ENCODE measurements at places on chromosomes 16 and 17.
A peak's percentile ranks its signal among the peaks of the same experiment; 100 is the strongest.

DNA sequence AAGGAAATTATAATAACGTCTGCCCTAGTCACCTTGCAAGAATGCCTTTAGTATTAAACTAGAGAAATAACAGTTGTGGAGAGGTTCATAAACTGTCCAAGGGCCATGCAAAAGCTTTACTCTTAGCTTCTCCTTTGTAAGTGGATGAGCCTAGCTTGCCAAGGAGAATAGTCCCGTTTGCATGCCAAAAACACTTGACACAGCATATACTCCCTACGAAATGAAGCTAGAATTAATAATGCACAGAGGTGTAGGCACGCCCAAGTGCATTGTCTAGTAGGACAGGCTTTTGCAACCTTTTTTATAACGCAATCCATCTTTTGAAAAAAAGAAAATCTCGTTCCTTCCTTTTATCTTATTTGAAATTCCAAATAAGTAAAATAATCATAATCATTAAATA, 12.8 kb upstream of the CDRT4 start:
- no peak for DNase-seq

GRCh38 chr17:40720899-40721298, 17.3 kb upstream of the KRT24 start:
- no peak for DNase-seq

GRCh38 chr17:4049546-4049945, 85.3 kb upstream of the ATP2A3 start:
- no peak for DNase-seq

GRCh38 chr16:67966549-67967182, 1.8 kb downstream of the SLC12A4 start:
- DNase-seq, result no peak

DNA sequence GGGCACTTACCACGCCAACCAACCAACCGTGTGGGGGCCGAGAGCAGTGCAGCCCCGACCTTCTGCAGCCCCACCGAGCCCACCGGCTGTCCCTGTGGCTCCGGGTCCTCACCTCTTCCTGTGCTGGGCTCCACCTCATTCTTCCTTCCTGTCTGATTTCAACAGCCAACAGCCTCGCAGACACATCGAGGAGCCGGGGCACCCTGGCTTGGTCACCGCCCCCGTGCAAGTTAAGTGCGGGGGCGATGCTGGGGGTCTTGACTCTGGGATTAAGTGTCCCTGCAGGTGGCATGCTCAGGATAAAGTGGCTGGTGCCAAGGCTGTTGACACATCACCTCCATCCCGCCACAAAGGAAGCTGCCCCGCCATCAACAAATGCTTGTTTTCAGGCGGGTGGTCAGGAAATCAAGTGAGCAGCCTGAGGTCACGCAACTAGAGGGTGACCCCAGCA, at the start of gene NLRC3:
Gene NLRC3 (minus strand): TSS at position 102 of the 451 bp plus-strand sequence. CDS start 12,367 bp downstream, outside the sequence.
- DNase-seq, result peak; percentile 63

DNA sequence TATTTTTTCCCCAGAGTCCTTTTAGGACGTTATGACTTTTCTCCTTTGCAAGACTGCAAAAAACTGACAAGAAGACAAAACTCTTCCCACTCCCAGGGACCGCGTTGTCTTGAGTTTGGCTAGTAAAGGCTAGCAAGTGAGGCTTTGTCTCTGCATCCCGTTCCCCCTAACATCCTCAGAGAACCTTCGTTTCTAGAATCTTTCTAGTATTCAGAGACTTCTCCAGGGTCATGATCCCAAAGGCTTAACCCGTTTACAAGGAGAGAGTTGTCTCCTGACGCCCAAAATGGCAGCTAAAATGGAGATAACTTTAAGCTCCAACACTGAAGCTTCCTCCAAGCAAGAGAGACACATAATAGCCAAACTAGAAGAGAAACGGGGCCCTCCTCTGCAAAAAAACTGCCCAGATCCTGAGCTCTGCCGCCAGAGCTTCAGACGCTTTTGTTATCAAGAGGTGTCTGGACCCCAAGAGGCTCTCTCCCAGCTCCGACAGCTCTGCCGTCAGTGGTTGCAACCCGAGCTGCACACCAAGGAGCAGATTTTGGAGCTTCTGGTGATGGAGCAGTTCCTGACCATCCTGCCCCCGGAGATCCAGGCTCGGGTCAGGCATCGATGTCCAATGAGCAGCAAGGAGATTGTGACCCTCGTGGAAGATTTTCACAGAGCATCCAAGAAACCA, 843 bp downstream of the ZNF174 start:
- no peak for DNase-seq

DNA sequence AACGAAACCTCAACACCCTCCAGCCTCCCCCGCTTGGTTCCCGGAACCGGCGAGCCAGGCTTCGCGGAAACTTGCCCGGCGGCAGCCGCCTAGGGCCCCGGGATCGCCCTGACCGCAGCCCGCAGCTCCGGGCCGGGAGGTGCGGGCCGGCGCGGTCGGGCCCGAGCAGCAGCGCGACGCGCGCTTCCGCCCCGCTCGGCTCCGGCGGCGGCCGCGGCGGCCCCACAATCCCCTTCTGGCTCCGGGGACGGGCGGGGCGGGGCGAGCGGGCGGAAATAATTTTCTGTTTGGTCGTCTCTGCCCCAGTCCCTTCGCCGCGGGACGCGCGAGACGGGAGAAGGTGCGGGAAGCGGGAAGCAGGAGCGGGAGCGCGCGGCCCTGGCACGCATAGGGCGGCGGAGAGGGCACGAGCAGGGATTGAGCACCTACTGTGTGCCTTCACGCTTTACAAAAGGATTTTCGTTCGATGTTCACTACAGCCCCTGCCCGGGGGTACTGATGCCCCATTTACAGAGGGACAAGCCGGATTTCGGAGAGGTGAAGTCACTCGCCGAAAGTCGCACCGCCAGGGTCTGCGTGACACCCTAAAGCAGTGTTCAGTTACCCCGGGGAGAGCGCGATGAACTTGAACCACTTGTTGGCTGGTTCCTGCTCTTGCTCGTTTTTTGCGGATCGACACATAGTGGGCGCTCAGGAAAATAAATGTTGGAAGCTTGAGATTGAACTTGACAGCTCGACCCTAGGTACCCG, 2.7 kb upstream of the MLLT6 start:
- peak; percentile 74 for DNase-seq

GRCh38 chr16:74847202-74847601, 72.6 kb upstream of the FA2H start:
- no peak for DNase-seq

DNA sequence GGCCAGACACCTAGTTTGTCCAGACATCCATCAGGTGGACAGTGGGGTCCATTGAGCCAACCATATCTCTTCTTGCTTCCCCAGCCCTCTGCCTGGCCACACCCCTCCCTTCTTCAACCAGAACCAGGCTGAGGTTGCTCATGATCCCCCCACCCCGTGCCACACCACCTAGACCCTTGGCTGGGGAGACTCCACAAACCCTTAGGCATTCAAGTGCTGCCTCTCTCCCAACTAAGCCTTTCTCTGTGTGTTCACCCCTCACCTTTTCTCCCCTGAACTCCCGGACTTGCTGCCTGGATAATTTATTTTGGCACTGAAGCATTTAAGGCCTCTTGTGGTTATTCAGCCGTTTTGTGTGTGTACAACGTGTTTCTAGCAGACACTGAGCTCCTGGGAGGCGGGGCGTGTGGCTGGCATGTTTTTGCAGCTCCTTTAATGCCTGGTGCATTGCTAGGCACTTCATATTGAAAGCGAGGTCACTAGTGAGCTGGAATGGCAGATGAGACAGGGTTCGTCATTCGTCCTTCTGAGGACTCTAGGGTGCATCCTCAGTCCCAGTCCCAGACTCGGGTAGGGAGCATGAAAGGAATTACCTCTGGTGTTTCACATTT, 28.7 kb downstream of the CACNA1G start:
- no peak for DNase-seq

GRCh38 chr17:61416540-61417363, 17.1 kb downstream of the TBX2 start:
- DNase-seq, result peak; percentile 51

GRCh38 chr17:27995554-27995953, 46.9 kb upstream of the NLK start:
- DNase-seq, result no peak

DNA sequence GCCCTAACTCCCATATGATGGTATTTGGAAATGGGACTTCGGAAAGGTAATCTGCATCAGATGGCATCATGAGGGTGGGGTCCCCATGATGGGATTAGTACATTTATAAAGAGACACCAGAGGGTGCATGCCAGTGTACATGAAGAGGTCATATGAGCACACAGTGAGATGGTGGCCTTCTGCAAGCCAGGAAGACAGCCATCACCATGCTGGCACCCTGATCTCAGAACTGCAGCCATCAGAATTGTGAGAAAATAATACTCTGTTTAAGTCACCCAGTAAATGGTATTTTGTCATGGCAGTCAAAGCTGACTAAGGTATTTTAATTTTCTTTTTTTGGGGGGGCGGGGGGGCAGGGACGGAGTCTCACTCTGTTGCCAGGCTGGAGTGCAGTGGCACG, 47.1 kb upstream of the ABCA10 start:
- DNase-seq, result no peak

DNA sequence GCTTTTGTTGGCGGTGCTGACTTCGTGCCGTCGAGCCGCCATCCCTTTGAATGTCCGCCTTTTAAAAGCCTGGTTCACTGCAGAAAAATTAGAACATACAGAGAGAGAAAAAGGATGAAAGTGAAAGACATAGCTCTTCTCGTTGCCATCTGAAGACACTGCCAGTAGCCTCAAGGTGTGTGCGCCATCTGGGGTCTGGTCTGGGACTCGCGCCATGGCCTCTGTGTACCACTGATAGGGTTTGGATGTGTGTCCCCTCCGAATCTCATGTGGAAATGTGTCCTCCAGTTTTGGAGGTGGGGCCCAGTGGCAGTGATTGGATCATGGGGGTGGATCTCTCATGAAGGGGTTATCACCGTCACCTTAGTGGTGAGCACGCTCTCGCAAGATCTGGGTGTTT, 15.5 kb downstream of the GSE1 start:
- no peak for DNase-seq

DNA sequence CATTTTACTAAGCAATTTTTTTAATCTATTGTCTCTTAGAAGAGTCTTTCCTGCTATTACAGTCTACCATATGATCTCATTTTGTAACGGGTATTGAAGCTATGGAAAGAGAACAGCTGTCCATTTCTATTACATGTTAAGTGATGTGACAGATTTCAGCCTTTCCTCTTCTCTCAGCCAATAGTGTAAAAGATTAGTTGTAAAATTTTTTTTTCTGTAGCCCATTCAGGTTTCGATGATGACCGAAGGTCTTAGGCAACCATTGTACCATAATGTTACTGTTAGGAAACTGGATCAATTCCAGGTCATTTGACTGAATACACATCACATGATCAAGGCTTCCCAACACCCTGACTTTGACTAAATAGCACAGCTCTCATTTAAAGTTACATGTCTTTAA, 147.6 kb upstream of the HLF start:
- no peak for DNase-seq

DNA sequence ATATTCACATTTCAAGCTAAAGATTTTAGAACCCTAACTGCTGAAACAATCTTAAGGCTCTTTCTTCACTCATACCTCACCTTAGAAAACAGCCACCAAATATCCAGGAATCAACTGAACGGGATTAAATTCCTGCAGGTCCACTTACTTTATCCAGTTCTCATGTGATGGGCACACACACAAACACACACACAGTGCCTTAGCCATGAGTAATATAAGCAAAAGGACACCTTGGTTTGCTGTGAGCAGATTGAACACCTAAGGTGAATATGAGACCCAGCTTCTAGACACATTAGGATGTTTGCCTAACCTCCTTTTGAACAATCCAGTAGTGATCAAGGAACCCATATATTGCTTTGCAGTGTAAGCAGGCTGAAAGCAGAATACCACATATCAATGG, 81.5 kb downstream of the TUBD1 start:
- no peak for DNase-seq

DNA sequence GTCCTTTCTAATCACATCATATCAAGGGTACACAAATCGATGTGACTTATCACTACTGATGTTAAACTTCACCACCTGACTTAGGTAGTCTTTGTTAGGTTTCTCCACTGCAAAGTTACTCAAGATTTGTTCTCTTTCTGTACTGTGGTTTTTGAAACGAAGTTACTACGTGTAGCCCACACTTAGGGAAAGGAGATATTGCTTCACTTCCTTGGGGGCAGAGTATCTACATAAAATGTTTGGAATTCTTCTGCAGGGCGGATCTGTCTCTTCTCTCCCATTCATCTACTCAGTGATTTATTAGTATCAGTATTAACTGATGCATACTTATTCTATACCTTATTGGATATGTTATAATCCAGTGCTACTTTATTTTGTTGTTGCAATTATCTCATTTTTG, 403.6 kb upstream of the MON1B start:
- DNase-seq, result no peak

- no peak for DNase-seq
Measured at GRCh38 chr17:58088624-58089023, 5.4 kb downstream of the DYNLL2 start.

DNA sequence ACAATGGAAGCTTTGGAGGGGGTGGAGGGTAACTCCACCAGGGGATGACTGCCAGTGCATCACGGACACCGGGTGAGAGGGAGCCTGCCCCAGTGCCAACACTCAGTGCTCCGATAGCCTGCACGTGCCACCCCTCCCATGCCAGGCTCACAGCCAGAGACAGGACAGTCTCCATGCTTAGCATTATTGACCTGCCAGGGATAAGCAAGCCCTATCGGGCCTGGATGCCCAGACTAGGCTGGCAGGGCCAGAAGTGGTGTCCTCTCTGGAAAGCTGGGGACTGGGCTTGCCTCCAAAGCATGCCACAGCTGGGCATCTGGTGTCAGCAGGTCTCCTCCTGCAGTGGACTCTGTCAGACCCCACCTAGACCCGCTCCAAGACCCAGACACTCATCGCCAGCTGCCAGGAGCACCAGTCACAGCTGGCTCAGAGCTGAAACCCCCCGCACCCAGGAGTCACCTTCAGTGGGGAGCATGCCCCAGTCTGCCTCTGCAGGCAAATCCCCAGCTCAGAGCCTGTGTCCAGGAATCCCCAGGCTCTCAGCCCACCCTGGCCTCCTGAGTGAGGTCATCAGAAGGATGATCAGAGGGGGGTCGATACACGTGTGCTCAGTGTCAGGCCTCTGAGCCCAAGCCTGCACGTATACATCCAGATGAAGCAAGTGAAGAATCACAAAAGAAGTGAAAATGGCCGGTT, 1.8 kb upstream of the RHBDF1 start:
- no peak for DNase-seq

DNA sequence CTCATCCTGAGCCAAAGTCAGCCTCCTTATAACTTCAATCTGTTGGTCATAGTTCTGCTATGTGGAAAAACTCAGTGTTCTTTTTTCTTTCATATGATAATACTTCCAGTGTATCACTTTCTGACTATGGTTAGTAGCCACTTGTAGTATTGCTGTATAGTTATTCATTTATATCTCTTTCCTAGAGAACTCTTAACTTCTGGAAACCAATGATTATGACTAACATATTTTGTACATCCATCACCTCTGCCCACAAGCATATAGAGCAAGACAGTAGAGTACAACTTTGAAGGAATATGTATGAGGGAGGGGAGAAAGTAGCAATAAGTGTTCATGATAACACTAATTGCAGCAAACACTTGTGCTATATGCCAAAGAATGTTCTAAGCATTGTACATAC, 38.6 kb downstream of the COX10 start:
- no peak for DNase-seq

- DNase-seq, result peak; percentile 58
Measured at GRCh38 chr16:53509906-53510703, 7.1 kb upstream of the AKTIP start.
